ENCODE measurements at places on chromosomes 12 and 14.

DNA sequence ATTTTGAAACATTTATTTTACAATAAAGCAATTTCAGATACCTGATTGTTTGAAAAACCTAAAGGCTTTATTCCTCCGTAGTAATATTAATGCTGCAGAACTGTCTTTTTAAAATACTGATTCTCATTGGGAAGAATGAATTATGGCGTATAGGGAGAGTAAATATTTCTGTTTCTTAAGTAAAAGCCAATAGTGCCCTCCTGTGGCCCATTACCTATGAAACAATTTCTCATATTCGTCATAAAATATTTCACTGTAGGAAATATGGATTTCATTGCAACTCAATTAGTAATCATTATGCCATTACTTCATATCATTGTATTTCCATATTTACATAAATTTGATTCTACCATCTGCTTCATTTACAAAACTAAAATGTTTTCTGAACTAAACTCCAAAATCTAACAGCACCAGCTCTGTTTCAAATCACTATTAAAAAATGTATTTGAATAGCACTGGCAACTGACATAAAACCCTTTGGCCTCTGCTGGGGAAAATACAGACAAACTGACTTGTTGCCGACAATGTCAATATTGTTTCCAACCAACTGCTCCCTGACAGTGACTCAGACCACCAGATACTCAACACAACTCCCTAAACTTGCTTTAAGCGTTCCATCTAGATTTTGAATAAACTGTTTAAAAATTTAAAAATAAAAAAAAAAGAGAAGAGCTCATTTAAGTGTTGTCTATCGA is 290.3 kb downstream of the NAV3 start:
- no peak for DNase-seq

GRCh38 chr12:114904254-114905003 is 220.5 kb upstream of the TBX3 start:
- DNase-seq = no peak

GRCh38 chr12:55687746-55688145 is 20.0 kb downstream of the ITGA7 start:
- DNase-seq = no peak

DNA sequence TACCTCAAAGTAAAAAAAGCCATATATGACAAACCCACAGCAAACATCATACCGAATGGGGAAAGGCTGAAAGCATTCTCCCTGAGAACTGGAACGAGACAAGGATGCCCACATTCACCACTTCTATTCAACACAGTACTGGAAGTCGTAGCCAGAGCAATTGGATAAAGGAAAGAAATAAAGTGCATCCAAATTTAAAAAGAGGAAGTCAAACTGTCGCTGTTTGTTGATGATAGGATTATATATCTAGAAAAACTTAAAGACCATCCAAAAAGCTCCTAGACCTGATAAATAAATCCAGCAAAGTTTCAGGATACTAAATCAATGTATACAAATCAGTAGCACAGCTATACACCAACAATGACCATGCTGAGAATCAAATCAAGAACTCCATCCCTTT is 5.2 kb downstream of the NDUFA12 start:
- no peak for DNase-seq

DNA sequence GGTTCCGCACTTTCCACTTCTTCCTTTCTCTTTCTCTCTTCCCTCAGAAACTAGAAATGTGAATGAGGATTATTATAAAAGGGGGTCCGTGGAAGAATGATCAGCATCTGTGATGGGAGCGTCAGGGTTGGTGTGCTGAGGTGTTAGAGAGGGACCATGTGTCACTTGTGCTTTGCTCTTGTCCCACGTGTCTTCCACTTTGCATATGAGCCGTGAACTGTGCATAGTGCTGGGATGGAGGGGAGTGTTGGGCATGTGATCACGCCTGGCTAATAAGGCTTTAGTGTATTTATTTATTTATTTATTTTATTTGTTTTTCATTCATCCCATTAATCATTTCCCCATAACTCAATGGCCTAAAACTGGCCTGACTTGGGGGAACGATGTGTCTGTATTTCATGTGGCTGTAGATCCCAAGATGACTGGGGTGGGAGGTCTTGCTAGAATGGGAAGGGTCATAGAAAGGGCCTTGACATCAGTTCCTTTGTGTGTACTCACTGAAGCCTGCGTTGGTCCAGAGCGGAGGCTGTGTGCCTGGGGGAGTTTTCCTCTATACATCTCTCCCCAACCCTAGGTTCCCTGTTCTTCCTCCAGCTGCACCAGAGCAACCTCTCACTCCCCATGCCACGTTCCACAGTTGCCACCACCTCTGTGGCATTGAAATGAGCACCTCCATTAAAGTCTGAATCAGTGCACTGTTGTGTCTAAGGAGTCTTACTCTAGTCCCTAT is 4.6 kb upstream of the ATN1 start:
- DNase-seq = no peak
